ENCODE measurements at places on chromosomes 2 and 18.

- DNase-seq, result no peak
These were observed 8.0 kb downstream of the PASK start for GRCh38 chr2:241141214-241141770.

DNA sequence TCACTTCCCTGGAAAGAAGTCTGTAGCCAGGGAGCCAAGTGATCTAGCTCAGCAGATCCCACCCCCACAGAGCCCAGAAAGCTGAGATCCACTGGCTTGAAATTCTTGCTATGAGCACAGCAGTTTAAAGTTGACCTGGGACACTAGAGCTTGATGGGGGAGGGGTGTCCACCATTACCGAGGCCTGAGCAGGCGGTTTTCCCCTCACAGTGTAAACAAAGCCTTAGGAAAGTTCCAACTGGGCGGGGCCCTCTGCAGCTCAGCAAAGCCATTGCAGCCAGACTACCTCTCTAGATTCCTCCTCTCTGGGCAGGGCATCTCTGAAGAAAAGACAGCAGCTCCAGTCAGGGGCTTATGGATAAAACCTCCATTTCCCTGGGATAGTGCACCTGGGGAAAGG is 887.2 kb upstream of the LRATD1 start:
- peak; percentile 32 for DNase-seq

- DNase-seq, result no peak
These were observed 160.0 kb downstream of the NDUFA10 start for GRCh38 chr2:239865059-239865639.

GRCh38 chr18:57294547-57294946 is 57.8 kb upstream of the ST8SIA3 start:
- no peak for DNase-seq

GRCh38 chr2:96873651-96874096 is 3.8 kb upstream of the SEMA4C start:
- no peak for DNase-seq

DNA sequence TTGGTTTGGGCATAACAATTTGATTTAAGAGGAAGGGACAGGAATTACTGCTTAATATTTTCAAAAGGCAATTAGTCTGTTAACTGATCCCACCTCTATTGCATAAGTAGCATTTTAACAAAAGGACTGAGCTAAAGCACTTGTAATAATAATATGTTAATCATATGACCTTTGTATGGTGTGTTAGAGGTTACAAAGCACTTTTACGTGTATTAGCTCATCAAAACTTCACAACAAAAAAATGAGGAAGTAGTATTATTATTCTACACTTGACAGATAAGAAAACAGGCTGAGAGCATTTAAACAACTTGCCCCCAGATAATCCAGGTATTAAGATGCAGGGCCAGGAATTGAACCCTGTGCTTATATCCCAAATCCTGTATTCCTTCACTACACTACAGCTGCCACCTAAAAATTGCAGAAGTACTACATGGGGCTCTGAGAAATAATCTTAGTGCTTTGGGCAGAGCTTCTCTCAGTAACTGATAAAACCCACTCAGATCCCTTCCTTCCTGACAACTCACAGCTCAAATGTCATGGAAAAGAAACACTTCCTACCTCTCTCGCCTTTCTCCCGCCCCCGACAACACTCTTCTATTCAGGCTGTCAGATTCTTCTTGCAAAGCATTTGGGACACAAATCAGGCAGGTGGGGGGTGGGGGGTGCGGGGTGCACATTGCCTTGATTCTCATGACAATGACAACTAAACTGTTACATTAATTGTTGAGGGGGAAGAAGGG is 20.7 kb upstream of the KCTD1 start:
- no peak for DNase-seq

DNA sequence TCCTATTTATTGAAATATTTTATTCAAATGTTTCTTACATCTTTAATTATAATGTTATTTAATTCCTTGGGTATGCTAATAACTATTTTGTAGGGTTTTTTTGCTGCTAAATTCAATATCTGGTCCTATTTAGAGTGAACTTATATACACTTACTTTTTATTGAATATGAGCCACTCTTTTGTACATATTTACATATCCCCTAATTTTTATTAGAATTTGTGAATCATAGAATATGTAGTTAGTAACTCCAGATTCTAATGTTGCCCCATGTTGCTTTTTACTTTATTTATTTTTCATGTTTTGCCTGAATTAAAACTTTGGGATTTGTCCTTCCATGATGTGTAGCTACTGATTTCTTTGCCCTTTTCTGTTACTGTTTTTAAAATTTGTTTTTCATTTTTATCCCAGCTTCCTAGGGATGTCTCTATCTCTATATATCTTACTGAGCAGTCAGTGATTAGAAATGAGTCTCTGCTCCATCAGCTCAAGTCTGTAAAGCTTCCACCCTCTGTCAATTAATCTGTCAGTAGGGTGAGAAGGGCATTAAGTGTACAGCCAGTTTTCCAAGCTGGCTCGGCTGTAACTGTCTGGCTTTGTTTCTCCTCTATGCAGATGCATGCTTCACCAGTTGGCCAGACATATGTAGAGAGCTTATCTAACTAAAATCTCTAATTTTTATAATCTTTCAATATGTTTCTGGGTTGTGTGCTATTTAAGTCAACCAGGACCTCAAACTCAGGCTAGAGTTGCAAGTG is 256.9 kb downstream of the CDH19 start:
- no peak for DNase-seq

DNA sequence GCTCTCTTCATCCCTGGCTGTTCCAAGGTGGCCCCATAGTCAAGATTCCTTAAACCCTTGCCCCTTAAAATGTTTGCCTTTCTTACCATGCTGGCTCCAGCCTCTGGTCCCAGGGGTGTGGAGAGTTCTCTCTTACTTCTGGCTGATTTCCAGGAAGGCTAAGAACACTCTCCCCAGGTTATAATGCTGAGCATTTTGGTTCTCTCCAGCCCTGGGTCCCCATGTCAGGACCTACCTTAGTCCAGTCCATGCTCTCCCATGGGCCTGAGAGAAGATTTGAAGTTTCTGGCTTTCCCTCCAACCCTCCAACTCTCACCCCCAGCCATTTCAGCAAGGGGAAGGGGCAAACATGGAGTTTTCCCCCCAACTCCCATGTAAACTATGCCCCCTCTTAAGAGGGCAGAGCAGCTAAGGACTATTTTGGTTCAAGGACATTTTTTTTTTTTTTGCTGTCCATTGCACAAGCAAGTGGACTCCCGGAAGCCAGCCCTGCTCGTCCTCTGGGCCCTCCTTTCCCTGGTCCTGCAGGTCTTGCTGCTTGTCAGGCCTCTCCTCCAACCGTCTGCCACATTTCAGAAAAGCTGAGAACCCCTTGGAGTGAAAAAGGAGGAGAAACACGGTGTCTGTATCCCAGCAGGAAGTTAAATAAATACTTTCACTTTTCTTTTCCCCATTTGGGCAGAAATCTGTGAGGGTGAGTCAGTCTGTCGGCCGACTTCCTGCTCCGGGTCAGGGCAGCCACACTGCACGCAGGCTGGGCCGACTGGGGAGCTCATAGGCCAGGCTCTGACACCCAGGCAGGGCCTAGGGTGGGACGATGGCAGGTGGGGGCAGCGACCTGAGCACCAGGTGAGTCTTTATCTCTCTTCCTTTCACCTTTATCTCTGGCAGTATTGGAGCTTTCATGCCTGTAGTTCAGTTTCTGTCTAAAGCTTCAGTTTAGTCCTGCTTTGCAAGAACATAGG is at the start of gene SP140L:
Gene SP140L, plus strand, starts transcription at position 741 of the 965 bp plus-strand sequence. Its CDS starts 77 bp downstream, at position 818.
- peak; percentile 76 for DNase-seq

- no peak for DNase-seq
These were observed 154.5 kb downstream of the TPO start for GRCh38 chr2:1567556-1568344.

DNA sequence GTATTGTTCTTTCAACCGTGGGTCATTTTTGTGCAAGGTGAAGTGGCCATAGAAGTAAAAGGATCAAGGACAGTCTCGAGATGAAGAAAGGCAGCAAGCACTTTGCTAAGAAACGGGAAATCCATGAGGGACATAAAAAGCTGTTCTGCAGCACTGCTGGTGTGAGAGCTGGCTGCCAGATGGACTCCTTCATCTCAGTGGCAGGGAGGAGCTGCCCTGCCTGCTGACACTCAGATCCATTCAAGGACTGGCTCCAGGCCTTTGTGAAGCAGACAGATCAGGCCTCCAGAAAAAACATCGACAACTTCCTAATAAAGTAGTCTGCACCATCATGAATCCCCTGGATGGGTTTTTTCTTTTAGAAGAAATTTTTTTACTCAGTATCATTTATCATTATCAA is 29.5 kb downstream of the RMC1 start:
- DNase-seq, result no peak

- no peak for DNase-seq
These were observed 27.6 kb upstream of the TMBIM1 start for GRCh38 chr2:218319813-218320365.

DNA sequence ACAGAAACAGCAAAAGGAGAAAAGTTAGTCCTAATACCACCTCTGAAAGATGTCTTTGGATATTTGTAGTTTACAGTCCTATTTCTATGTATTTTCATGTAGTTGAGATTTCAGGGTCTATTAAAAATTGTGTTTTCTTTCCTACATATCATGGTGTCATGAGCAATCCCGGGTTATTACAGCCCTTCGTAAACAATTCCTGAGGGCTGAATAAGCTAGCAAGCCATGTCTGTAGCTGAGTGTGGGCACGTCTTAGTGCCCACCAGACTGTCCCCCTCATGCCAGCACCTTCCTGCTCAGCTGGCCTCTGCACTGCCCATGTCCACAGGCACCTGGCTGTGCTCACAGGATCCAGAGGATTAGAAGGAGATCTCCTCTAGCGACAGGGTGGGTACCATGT is 60.6 kb downstream of the CTIF start:
- DNase-seq, result no peak

DNA sequence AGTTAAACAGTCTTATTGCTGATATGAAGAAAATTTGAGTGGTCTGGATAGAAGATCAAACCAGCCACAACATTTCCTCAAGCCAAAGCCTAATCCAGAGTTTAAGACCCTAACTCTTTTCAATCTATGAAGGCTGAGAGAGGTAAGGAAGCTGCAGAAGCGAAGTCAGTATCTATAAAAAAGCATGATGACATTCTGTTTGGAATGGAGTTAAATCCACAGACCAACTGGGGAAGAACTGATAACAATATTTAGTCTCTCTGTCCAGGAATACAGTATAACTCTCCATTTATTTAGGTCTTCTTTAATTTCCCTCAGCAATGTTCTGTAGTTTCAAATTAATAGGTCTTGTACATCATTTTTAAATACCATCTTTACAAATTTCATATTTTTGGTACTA is 16.0 kb downstream of the PIGN start:
- no peak for DNase-seq

DNA sequence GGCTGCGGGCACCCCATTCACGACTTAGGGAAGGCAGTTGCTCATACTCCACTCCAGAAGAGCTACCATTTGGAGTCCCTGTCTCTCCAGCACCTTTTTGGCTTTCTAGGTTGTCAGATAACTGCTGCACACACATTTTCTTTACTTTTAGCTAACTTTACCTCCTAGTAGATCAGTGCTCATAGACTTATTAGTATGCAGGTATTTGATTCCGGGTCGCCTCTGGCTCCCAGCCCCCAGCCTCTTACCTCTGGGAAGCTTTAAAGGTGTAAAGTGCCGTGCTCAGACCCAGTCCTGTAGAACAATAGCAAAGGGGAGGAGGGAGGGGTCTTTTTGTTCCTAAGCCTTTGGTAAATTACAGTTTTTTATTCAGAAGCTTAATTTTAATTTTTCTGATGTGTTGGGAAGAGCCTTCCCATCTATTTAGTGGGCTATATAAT is 102.9 kb downstream of the SPTBN1 start:
- DNase-seq, result no peak

DNA sequence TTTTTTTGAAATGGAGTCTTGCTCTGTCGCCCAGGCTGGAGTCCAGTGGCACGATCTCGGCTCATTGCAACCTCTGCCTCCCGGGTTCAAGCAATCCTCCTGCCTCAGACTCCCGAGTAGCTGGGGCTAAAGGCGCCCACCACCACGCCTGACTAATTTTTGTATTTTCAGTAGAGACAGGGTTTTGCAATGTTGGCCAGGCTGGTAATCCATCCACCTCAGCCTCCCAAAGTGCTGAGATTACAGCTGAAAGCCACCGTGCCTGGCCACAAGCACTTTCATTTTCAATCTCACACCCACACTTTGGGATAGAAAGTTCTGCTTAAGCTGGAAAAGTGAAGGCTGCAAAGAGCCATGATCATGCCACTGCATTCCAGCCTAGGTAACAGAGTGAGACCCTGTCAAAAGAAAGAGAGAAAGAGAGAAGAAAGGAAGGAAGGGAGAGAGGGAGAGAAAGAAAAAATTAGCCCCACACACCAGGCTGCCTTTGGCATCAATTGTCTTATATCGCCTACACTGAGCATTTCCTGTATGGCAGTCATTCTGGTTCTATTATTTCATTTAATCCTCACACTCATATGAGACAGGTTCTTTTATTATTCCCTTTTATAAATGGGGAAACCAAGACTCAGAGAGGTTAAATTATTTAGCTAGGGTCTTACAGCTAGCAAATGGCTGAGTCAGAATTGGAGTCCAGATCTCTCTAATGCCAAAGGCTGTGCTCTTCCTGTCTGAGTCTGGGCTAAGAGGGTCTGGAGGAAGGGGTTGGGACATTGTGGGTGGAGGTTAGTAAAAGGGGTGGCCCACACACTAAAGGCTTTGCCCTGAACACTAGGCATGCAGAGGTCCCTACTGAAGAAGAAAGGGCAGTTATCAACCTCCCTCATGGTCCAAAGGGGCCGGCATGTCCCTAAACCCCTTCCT is 37.9 kb upstream of the PKDCC start:
- DNase-seq, result no peak

GRCh38 chr2:19839438-19839837 is 62.3 kb downstream of the TTC32 start:
- DNase-seq, result no peak
